ENCODE measurements at places on chromosomes 2 and 18. TPM values are rescaled to one million over a fixed set of nuclear protein-coding genes. Genes with fewer than 3 reads are reported as not detected.

The GPC1 gene
- total RNA-seq = 173 TPM

The CDH2 gene
- 104 TPM for total RNA-seq

The TUBA3E gene
- total RNA-seq = not detected

The TMEM37 gene
- 5.5 TPM for total RNA-seq

The OTOS gene
- total RNA-seq = not detected

The GKN2 gene
- total RNA-seq = not detected

The LRRTM1 gene
- not detected for total RNA-seq

The FOSL2 gene
- total RNA-seq = 103 TPM

The STAMBP gene
- 24.0 TPM for total RNA-seq

The OSR1 gene
- 1.3 TPM for total RNA-seq

The TMEM247 gene
- total RNA-seq = not detected

The ZNF804A gene
- total RNA-seq = 0.82 TPM

The EVX2 gene
- not detected for total RNA-seq

The GULP1 gene
- 15.9 TPM for total RNA-seq

The NEB gene
- 1.5 TPM for total RNA-seq

The LONRF2 gene
- total RNA-seq = 0.19 TPM

The PAIP2B gene
- total RNA-seq = 0.47 TPM

The YPEL5 gene
- 91.5 TPM for total RNA-seq

The ALPI gene
- not detected for total RNA-seq

The NT5C1B gene
- not detected for total RNA-seq

The CCDC138 gene
- total RNA-seq = 2.9 TPM

The ITPRIPL1 gene
- total RNA-seq = 2.0 TPM

The OSBPL1A gene
- 15.3 TPM for total RNA-seq

The ATP6V1B1 gene
- total RNA-seq = not detected

All from glomerular endothelial cell (primary cell).